ENCODE measurements at places on chromosomes 4 and X.

DNA sequence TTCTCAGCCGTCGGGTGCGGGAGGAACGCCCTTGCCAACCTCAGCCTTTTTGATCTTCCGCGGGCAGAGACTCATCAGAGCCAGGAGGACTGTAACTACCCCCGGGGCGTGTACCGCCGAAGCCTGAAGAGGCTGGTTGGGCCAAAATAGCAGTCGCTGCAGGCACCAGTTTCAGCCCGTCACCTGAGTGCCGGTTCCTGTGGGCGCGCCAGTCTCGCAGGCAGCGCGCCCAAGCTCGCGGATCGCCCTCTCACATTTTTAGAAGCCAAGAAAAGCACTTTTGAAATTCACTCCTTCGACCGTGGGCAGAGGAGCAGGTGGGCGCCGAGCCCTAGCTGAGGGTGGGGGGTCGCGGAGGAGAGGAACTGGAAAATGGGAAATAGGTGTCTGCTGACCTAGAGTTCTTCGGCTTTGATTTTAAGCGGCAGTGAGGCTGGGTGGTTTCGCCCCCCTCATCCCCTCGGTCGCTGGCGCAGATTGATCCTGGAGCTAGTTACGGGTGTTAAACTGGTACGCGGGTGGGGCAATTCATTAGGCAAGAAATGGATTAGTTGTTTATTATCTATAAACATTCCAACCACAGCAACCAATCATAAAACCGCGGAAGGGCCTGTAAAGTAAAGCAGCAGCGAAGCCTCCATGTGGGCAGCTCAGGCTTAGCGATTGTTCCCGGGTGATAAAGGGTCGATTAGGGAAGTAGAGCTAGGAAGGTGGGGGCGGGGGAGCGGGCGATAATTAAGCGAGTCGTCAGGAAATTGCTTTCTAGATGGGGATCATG, 69.2 kb downstream of the FBXO8 start:
- DNase-seq: no peak

GRCh38 chr4:176841711-176842112, 49.0 kb upstream of the VEGFC start:
- DNase-seq: no peak

DNA sequence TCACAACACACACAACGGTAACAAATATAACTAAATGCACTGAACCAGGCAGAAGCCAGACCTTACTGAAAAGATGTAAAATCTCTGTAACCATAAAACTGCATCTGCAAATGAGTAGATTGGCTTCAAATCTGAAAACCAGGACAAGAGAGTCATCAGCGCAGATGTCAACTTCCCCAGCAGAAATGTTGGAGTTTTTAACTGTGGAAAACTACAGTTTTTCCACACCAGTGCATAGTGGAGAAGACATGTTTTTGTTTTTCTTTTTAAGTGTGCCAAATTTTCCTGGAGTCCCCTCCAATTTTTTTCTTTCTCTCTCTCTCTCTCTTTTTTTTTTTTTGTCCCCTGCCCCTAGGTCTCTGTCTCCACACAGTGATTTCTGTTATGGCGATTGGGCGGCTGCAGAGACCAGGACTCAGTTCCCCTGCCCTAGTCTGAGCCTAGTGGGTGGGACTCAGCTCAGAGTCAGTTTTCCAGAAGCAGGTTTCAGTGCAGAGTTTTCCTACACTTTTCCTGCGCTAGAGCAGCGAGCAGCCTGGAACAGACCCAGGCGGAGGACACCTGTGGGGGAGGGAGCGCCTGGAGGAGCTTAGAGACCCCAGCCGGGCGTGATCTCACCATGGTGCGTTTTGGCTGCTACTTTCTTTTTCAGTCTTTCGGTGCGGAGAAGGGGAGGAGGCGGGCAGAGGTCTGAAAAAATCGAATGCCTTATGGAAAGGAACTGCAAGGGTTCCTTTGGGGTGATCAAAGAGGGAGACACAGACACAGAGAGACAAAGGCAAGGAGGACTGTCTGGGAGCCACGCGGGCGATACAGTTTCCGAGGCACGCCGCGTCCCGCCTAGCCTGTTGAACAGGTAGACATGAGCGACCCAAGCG, at the start of gene GUCY1A1:
Gene GUCY1A1 (plus strand): TSS at position 505 of the 878 bp plus-strand sequence. CDS start 30,020 bp downstream, outside the sequence.
- no peak for DNase-seq

DNA sequence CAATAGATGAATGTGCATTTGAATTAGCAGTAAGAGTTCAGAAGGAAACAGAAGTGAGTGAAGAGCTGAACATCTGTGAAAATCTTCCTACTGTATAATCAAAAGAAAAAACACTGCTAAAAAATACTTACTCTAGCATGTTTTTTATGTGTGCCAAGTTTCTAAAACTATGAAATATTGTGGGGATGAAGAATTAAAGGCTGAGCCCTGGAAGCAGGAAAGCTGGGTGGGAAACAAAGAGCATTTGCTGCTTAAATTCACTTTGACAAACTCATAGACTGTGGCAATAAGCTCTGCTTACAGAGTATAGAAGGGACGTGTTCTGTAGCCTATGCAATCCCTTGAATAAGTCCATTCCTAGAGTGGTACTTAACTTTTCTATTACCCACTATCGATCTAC, 261.7 kb downstream of the ANKRD50 start:
- DNase-seq: no peak

DNA sequence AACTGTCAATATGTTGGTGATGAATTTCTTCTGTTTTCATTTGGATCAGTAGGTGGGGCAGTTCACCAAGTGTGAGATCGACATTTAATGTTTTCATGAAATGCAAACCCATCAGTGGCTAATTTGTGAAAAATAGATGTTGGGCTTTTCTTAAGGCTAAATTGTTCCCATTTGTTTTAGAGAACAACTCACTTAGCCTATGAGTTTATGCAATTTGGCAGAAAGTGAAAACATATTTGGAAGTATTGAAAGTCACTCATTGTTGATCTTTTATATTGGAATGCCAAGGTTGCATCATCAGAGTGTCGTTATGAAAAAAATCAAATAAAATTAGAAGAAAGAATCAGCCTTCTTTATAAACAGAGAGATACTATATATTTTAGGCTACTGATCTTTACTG, 132.4 kb downstream of the RPA4 start:
- DNase-seq: no peak

- no peak for DNase-seq
Measured at GRCh38 chr4:104868958-104869357, 277.7 kb upstream of the TET2 start.

DNA sequence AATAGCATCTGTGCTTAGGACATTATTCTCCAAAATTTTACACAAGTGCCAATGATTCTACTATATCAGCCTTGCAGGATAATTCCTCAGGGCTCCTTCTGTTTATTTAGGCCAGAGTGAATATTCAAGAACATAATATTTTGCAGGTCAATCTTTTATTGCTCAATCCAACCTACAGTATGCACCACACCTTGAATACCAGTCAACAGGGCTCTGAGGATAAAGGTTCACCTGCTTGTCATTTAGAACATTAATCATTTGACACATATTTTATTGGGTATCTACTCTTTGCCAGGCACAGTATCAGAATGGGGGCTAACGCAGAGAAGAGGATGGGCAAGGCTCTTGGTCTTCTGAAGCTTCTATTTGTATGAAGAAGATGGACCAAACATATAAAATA, 66.2 kb upstream of the SHISA3 start:
- DNase-seq: no peak

- no peak for DNase-seq
Measured at GRCh38 chr4:81622028-81622427, 150.3 kb upstream of the RASGEF1B start.

GRCh38 chr4:121778991-121779628, 14.1 kb upstream of the SMIM43 start:
- no peak for DNase-seq

- no peak for DNase-seq
Measured at GRCh38 chr4:88320780-88321373, 36.5 kb upstream of the PPM1K start.

DNA sequence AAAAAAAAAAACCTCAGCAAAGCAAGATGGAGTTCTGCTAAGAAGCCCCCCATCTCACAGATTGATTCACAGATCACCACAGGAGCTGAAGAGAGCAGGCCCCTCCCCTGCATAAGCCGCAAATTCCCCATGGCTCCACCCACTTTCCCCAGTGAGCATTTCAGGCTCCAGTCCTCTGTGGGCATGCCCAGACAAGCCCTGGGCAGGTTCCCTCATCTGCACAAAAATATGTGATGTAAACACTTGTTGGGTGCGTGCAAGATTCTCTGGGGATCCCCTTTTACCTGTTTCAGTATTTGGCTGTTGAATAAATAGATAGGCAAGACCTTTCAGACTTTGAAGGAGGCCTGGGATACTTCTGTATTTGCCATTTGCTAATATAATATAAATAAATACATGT, 514.3 kb downstream of the PCDH7 start:
- no peak for DNase-seq

DNA sequence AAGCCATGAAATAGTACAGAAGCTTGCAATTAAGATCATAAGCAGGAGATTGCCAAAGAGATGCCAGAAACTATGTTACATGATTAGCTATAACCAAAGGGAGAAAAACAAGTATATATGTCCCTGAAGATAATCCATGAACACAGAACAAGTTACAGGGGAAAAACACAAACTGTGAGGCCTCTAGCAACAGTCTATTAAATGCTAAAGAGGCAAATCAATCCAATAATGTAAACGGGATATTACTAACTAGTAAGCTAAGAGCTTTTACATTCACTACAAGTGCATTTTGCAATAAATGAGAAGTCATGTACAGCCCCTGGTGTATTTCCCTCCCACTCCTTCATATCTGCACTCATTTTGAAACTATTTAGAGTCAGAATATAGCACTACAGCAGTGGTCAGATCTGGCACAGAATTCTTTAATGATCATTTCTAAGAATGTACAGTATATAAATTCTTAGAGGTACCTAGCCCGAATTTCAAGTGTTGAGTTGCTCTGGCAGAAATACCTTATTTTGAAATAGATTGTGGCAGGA, 449.8 kb upstream of the SMIM31 start:
- no peak for DNase-seq

DNA sequence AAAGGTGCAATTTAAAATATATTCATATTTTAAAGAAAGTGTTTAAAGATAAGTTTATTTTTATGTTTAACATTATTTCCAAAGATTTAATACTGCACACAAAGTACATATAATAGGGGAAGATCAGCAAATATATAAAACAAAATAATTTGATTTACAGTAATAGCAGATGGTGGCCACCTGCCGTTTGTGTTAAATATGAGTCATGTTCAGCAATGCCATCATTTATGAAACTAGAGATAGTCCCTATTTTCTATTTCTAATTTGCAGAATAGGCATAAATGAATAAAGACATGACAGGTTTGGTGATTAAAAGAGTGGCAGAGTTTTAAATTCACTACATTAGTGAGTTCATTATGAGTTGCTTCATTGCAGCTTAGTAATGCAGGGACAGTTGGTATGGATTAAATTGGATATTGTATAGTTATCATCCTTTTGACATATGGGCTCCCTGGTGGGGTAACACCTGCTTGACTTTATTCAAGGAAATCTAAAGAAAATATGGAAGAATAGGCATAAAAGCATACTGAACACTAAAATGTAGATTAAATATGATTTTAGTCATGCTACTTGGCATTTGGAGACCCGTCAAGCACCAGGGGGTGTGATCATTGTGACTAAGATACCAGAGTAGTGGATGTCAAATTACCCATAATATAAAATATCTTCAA, 78.8 kb upstream of the BANK1 start:
- no peak for DNase-seq

DNA sequence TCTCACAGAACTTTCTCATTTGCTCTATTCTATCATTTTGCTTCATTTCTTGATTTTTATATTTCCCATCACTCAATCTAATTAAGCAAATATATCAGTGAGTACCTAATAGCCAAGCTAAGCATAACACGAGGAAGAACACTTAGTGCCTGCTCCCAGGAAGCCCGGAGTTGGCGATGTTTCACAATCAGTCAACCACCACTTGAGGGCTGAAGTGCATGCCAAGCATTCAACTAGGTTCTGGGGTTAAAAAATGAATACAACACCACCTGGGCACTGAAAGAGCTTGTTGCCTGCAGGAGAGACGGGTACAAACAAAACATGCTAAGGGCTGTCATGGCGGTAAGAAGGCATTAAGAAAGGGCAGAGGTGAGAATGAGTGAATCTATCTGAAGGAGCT, 47.5 kb downstream of the UCHL1 start:
- no peak for DNase-seq

DNA sequence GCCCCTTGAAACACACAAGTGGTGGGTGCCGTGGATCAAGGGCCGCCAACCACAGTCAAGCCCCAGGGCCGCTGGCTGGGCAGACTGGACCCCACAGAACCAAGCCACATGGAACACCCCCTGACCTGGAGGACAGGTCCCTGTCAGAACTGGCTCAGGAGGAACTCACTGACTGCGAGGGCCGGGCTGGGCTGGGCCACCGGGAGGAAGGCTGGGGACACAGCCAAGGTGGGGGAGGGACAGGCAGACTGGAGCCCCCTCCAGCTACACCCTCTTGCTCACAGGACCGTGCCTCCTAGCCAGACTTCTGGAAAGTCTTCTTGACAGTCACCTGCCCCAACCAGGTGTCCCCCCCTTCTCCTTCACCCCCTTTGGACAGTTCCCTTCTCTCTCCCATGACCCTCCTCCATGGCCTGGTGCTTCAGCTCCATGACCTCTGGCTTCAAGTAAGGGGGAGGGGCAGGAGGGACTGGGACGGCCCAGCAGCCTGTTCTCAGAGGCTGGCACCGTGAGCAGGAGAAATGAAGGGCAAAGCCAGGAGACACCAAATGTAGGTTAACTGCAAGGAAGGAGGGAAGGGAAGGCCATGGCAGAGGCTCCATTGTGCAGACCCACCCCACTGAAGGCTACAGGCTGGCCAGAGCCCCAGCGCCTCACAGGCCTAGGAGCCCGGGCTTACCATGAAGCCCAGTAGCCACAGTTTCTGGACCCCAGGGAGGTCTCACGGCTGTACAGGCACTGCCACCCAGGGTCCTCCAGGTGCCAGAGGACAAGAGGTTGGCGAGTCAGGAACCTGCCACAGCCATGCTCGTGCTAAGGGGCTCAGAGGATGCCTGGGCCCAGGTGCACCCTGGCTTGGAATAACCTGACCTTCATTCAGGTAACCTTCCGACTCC, 22.6 kb upstream of the DUSP9 start:
- no peak for DNase-seq

- DNase-seq: no peak
Measured at GRCh38 chrX:66489339-66489738, 149.5 kb downstream of the EDA2R start.

DNA sequence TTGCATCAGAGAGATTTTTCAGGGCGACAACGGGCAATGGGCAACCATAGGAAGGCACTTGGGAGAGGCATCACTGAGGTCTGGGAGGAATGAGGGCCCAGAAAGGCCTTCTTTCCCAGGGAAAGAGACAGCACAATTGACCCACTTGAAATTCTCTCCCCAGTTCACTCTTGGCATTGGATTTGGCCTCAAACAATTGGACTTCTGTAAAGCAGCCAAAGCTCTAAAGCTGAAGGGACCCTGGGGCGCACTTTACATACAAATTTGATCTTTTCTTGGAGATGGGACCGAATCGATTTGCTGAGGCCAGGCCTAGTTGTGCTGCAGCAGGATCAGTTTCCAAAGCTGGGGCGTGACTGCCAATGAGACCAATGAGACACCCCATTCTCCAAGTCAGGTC, 3.2 kb downstream of the ARHGAP36 start:
- DNase-seq: no peak

GRCh38 chrX:107659768-107660167, 31.5 kb downstream of the PRPS1 start:
- no peak for DNase-seq

GRCh38 chrX:44062840-44063239, 89.7 kb upstream of the NDP start:
- no peak for DNase-seq

Measured in osteocyte (in vitro differentiated cells).